Cardiac septum (tissue), 1 donor: ENCODE measurements at places on chromosomes 1 and 21. TPM values are rescaled to one million over a fixed set of nuclear protein-coding genes. Genes with fewer than 3 reads are reported as not detected.

The HTR1D gene
- total RNA-seq: not detected

The RIPK4 gene
- 0.13 TPM for total RNA-seq

The HRNR gene
- total RNA-seq: not detected

The ZZZ3 gene
- total RNA-seq: 35.1 TPM

The VWA5B1 gene
- not detected for total RNA-seq

The CCDC30 gene
- 2.0 TPM for total RNA-seq

The KCNE1 gene
- 17.7 TPM for total RNA-seq

The PRR9 gene
- not detected for total RNA-seq

The CLCA4 gene
- total RNA-seq: 0.13 TPM

The PDZK1IP1 gene
- total RNA-seq: not detected

The RXFP4 gene
- total RNA-seq: not detected

The CACNA1E gene
- 0.24 TPM for total RNA-seq

The PLXNA2 gene
- 23.8 TPM for total RNA-seq

The ZNF691 gene
- total RNA-seq: 6.5 TPM

The MOB3C gene
- total RNA-seq: 14.9 TPM

The RSPO1 gene
- not detected for total RNA-seq

The EPHA10 gene
- not detected for total RNA-seq

The CHRNB2 gene
- total RNA-seq: 0.05 TPM

The COP1 gene
- 22.8 TPM for total RNA-seq

The CA14 gene
- 0.51 TPM for total RNA-seq

The CASZ1 gene
- 82.0 TPM for total RNA-seq

The CFHR5 gene
- total RNA-seq: not detected

The TRAF3IP3 gene
- total RNA-seq: 1.00 TPM

The NGF gene
- 2.1 TPM for total RNA-seq

The SLC22A15 gene
- total RNA-seq: 9.8 TPM

The CYP4A22 gene
- not detected for total RNA-seq

The SLC45A1 gene
- total RNA-seq: 1.8 TPM

The GPR52 gene
- 4.3 TPM for total RNA-seq

The AQP10 gene
- 0.70 TPM for total RNA-seq

The LRRC71 gene
- not detected for total RNA-seq

The TADA1 gene
- 11.0 TPM for total RNA-seq
